Testis (tissue), 5 donors: ENCODE measurements at places on chromosomes 1 and 21. TPM values are rescaled to one million over a fixed set of nuclear protein-coding genes. Genes with fewer than 3 reads are reported as not detected.
A peak's percentile ranks its signal among the peaks of the same experiment; 100 is the strongest.

DNA sequence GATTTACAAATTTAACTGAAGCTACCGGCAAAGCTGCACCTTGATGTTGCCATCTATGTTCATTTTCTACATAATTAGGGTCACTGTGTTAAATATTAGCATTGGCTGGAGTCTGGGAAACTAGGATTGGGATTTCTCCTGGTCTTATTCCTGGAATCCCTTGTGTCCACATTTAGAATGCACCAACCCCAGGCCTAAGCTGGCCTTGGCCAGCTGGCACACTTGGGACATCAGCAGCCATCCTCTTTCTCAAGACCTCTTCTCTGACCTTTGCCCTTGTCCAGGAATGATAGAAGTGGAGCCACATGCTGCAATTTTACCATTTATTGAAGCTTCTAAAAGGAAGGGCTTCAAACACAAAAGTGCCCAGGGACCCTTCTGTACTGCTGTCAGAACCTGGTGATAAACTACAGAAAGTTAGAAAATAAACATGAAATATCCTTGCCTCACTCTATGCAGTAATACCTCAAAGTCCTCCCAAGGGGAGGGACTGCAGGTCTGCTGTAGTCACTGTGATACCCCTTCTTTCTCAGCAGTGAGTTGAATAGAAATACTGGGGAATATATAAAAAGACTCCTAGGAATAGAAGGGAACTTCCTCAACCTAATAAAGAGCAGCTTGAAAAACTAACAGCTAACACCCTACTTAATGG, 13.7 kb upstream of the PIGC start:
- H3K27ac ChIP-seq: no peak overlapping the region
- H3K36me3 ChIP-seq: no peaks in the 10 kb centered on the region
- H3K4me1 ChIP-seq: peaks cover 5% of the 10 kb centered on the region
- DNase-seq: no peak

- H3K27ac ChIP-seq: no peak overlapping the region
- H3K36me3 ChIP-seq: no peaks in the 10 kb centered on the region
- H3K4me1 ChIP-seq: no peaks in the 10 kb centered on the region
- no peaks in the 10 kb centered on the region for H3K27me3 ChIP-seq
Observed at GRCh38 chr1:76593618-76594017, 273.7 kb upstream of the ST6GALNAC5 start.

DNA sequence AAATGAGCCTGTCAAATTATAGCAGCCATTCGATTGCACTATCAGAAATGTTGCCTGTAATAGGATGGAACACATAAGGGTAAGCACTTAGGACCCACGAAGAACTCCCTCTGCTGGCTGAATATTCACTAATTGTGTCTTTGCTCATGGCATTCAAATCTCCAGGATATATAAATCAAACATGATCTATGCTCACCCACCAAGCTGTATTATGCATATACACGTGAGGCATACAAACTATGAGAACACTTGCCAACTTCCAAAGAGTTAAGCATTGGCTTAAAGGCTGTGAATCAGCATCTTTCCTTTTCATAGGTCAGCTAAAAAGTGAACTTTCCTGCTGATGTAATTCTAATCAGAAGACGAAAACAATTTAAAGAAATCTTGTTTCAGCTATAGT, 34.5 kb downstream of the TMPRSS15 start:
- no peak overlapping the region for H3K27ac ChIP-seq
- no peaks in the 10 kb centered on the region for H3K4me1 ChIP-seq
- DNase-seq: peak; percentile 27
- H3K4me3 ChIP-seq: no peak overlapping the region
- H3K27me3 ChIP-seq: no peaks in the 10 kb centered on the region

GRCh38 chr1:244941121-244941520, 76.8 kb upstream of the HNRNPU start:
- H3K27ac ChIP-seq: no peak overlapping the region
- no peak for DNase-seq
- H3K4me1 ChIP-seq: no peaks in the 10 kb centered on the region
- no peak overlapping the region for H3K4me3 ChIP-seq
- H3K27me3 ChIP-seq: no peaks in the 10 kb centered on the region
- H3K36me3 ChIP-seq: no peaks in the 10 kb centered on the region

GRCh38 chr1:169933984-169934725, 40.5 kb upstream of the SCYL3 start:
- no peaks in the 10 kb centered on the region for H3K27me3 ChIP-seq
- no peaks in the 10 kb centered on the region for H3K4me1 ChIP-seq
- H3K27ac ChIP-seq: no peak overlapping the region
- H3K4me3 ChIP-seq: no peak overlapping the region
- no peak for DNase-seq

- H3K27me3 ChIP-seq: no peaks in the 10 kb centered on the region
- no peaks in the 10 kb centered on the region for H3K36me3 ChIP-seq
- DNase-seq: no peak
- no peak overlapping the region for H3K4me3 ChIP-seq
- H3K4me1 ChIP-seq: no peaks in the 10 kb centered on the region
Observed at GRCh38 chr1:12094180-12094579, 31.1 kb downstream of the TNFRSF8 start.

DNA sequence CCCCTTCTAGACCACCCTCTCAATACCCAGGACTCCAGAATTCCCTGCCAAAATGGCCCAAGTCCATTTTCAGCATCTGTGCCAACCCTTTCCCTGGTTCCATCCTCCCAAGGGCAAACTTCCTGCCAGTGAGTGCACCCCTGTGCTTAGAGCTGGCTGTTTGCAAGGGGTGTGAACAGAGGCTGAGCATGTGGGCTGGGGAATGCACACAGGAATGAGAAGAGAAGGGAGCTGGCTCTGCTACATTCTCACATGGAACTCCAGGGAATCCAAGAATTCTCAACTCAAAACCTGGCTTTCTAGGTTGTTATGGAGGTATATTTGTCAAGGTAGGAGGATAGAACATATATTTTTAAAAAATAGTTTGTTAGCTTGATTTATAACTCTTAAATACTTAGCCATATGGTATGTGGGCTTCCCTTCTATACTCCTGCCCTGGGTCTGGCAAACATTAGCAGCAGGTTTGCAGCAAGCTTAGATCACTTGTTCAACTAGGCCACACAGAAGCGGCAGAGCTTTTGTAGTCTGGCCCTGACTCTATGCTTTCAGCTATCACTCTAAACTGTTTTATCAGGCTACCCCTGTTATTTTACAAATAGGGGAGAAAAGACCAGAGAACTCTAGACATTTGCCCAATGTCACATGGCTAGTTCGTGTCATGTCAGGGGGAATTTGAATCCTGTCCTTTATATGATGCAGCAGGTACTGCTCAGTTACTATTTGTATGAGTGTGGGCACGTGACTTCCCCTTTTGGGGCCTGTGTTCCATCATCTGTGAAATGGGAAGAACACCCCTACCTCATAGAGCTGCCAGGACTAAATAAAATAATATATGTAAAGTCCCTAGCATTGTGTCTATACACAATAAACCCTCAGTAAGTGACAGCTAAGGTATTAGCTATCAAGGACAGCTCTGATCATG, 8.1 kb upstream of the STMN1 start:
- no peak overlapping the region for H3K4me3 ChIP-seq
- no peaks in the 10 kb centered on the region for H3K36me3 ChIP-seq
- no peaks in the 10 kb centered on the region for H3K27me3 ChIP-seq
- DNase-seq: no peak
- no peaks in the 10 kb centered on the region for H3K4me1 ChIP-seq

- H3K4me3 ChIP-seq: no peak overlapping the region
- H3K27ac ChIP-seq: no peak overlapping the region
- H3K4me1 ChIP-seq: no peaks in the 10 kb centered on the region
Observed at GRCh38 chr1:107250169-107250568, 109.3 kb downstream of the NTNG1 start.

DNA sequence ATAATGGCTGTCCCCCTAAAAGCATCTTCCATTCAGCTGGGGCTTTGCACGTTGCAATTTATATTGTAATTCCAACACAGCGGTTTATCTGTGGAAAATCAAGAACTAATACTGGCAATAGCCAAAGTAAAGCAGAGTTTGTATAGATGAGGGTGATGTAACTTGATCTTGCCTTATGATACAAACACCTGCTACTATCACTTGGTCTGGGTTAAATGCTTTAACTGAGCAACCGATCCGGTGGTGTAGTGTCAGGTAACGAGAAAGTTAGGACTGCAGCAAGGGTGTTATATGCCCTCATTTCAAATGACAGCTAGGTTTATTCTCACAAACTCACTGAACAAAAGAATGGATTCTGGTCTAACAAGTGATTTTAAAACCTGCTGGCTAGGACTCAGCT, 47.3 kb upstream of the PLPPR4 start:
- H3K4me3 ChIP-seq: no peak overlapping the region
- no peaks in the 10 kb centered on the region for H3K27me3 ChIP-seq
- no peak for DNase-seq
- no peaks in the 10 kb centered on the region for H3K4me1 ChIP-seq
- H3K27ac ChIP-seq: no peak overlapping the region
- no peaks in the 10 kb centered on the region for H3K36me3 ChIP-seq

- no peak overlapping the region for H3K27ac ChIP-seq
- peak; percentile 63 for DNase-seq
- H3K27me3 ChIP-seq: no peaks in the 10 kb centered on the region
Observed at GRCh38 chr1:54577612-54578011, 29.6 kb downstream of the ACOT11 start.

DNA sequence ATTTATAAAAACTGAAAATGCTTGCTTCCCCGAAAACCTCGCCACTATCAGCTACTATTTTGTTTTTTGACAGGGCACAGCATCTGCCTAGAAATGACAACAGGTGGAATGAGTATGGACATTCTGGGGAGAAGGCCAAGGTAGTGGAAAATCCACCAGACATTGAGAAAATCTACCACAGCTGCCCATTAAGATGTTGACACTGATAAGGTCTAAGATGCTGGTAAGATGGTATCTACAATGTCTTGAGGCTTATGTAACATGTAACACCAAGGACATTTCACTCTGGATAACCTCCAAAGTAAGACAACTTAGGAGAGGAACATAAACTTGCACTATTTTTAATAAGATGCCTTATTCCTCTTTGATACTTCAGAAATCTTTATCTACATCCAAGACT, 374.2 kb downstream of the PTBP2 start:
- no peaks in the 10 kb centered on the region for H3K27me3 ChIP-seq
- H3K36me3 ChIP-seq: no peaks in the 10 kb centered on the region
- H3K27ac ChIP-seq: no peak overlapping the region
- DNase-seq: no peak

- H3K36me3 ChIP-seq: no peaks in the 10 kb centered on the region
- peak overlapping the region; percentile 4 for H3K4me3 ChIP-seq
- H3K27me3 ChIP-seq: no peaks in the 10 kb centered on the region
- H3K4me1 ChIP-seq: peaks cover 94% of the 10 kb centered on the region
- peak overlapping the region; percentile 89 for H3K27ac ChIP-seq
Observed at GRCh38 chr1:234722904-234723720, 113.1 kb upstream of the IRF2BP2 start.

GRCh38 chr1:231315887-231316286, 21.8 kb downstream of the EXOC8 start:
- H3K36me3 ChIP-seq: no peaks in the 10 kb centered on the region
- H3K4me1 ChIP-seq: no peaks in the 10 kb centered on the region
- H3K27me3 ChIP-seq: no peaks in the 10 kb centered on the region
- DNase-seq: peak; percentile 48

DNA sequence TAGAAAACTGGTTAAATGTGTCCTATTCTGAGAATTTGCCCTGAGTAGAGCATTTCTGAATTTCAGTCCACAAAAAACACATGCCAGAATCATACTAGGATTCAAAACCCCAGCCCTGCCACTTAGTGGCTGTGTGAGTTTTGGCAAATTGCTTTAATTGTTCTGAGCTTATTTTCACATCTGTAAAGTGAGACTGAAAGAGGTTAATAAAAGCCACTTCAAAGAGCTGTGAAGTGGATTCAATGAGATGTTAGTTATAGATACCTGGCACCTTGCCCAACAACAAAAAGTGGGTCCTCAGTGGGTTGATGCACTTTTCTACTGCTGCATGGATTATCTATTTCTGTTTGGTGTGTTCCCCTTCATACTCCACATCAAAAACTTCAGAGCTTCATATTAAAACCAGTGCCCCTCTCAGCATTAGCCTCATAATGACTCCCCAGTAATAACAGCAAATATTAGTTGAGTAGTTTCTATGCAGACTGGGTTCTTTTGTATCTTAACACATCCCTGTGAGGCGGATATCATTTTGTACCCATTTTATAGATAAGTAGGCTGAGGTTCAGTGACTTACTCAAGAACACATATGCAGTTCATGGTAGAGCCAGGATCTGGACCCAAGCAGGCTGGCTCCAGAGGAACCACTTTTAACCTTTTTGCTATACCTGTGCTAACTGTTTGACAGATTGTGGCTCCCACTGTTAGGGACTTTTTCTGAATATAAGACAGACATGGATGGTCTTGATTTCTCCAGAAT, 14.2 kb upstream of the ADORA3 start:
- H3K4me3 ChIP-seq: no peak overlapping the region
- no peak for DNase-seq
- no peaks in the 10 kb centered on the region for H3K36me3 ChIP-seq
- H3K27ac ChIP-seq: no peak overlapping the region

DNA sequence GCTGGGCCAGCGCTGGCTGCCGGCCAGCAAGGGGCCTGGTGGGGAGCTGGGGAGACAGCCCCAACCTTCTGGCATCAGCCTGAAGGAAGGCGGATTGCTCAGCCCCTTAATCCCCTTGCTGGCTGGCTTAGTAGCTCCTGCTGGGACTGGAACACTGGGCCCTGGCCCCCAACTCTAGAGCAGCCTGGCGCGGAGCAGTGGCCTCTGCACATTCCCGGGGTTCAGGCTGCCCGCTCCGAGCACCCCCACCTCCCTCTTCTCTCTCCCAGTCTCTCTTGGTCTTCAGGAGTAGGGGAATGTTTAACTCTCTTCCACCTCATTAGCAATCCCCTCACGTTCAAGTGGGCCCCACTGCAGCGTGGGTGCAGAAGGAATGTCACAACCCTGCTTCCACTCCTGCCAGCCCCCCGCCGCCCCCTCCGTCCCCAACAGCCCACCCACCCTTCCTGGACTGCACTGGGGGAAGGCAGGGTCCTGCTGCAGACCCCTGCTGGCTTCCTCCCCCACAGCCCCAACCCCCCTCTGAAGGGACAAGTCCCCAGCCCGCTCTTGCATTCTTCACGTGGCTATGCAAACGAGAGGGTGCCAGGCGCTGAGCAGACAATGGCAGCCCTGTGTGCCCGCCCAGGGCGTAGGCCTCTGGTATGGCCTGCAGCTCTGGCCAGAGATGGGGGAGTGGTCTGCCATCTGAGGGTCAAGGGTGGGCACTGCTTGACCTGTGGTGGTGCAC, 980 bp upstream of the CLDN19 start:
- no peak overlapping the region for H3K4me3 ChIP-seq
- DNase-seq: no peak
- no peaks in the 10 kb centered on the region for H3K36me3 ChIP-seq
- H3K4me1 ChIP-seq: no peaks in the 10 kb centered on the region
- H3K27me3 ChIP-seq: no peaks in the 10 kb centered on the region

GRCh38 chr21:37711286-37711829, 204.9 kb downstream of the KCNJ6 start:
- no peak for DNase-seq
- no peaks in the 10 kb centered on the region for H3K4me1 ChIP-seq
- no peak overlapping the region for H3K27ac ChIP-seq
- H3K27me3 ChIP-seq: no peaks in the 10 kb centered on the region

- H3K27me3 ChIP-seq: no peaks in the 10 kb centered on the region
- H3K4me3 ChIP-seq: no peak overlapping the region
- no peak for DNase-seq
- no peak overlapping the region for H3K27ac ChIP-seq
- H3K4me1 ChIP-seq: no peaks in the 10 kb centered on the region
Observed at GRCh38 chr1:58622571-58622970, 45.5 kb upstream of the TACSTD2 start.

The GBP7 gene
- total RNA-seq: not detected

The SPRR1B gene
- not detected for total RNA-seq

The SYT14 gene
- 10.8 TPM for total RNA-seq

The FGR gene
- total RNA-seq: 10.2 TPM

The SPRR4 gene
- 8.4 TPM for total RNA-seq

The ATF6 gene
- total RNA-seq: 38.0 TPM

The EFNA1 gene
- 14.5 TPM for total RNA-seq

The NPHS2 gene
- total RNA-seq: 1.1 TPM

The GPR161 gene
- total RNA-seq: 6.1 TPM

The PRRX1 gene
- 28.5 TPM for total RNA-seq

The C1orf116 gene
- total RNA-seq: 0.31 TPM

The CDCA8 gene
- 21.0 TPM for total RNA-seq
